NCI-H1694 treated with DMSO at 0.1 percent for 48 hours (cell line): ENCODE measurements at places on chromosomes 6 and 20.

DNA sequence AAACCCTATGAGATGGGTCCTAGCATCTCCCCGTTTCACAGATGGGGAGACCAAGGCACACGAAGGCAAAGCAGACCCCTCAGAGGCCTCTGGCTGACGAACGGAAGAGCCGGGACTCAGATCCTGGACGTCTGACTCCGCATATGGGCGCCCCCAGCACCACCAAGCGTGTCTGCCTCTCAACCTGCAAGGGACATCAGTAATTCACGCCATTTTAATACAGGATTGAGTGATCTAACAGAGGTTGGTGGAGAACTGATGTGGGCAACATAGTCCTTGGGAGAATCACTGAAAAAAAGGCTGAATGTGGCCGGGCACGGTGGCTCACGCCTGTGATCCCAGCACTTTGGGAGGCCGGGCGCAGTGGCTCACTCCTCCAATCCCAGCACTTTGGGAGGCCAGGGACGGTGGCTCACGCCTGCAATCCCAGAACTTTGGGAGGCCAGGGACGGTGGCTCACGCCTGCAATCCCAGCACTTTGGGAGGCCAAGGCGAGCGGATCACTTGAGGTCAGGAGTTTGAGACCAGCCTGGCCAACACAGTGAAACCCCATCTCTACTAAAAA is 206.6 kb downstream of the DLL1 start:
- DNase-seq, result no peak

GRCh38 chr6:156691018-156691417 is 86.2 kb upstream of the ARID1B start:
- DNase-seq, result no peak

- DNase-seq, result no peak
Observed at GRCh38 chr6:148422085-148422484, 79.4 kb downstream of the SASH1 start.

- no peak for DNase-seq
Observed at GRCh38 chr20:15060265-15061060, 723.1 kb upstream of the FLRT3 start.

- no peak for DNase-seq
Observed at GRCh38 chr6:129050086-129050485, 167.1 kb downstream of the LAMA2 start.

DNA sequence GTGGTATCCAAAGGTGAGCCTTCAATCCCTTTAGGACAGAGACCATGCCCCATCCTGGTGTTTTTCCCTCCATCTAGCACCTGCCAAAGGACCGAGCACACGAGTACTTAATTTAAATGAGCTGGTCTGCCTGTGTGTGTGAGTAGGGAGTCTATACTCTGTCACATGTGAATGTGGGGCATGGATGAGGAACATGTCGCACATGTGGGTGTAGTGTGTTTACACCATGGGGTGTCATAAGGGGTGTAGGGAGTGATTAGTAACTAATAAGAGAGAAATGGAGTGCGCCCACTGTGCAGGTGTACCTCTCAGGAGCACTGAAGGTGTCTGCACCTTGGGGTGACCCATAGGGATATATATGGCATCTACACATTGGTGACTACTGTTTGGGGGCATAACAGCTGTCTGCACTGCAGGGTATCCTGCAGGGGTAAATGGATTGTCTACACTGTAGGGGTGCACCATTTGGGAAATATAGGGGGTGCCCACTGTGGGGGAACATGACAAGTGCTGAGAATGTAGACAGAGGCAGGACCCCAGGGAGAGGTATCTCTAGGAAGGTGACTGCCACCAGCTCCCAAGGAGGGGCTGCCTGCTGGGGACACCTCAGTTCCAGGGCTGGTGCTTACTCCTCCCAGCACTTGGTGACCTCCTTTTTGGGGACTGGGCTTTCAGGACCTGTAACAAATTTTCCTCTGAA is 53.5 kb downstream of the EBF4 start:
- no peak for DNase-seq

- no peak for DNase-seq
Observed at GRCh38 chr6:161259302-161259701, 14.6 kb downstream of the AGPAT4 start.

- no peak for DNase-seq
Observed at GRCh38 chr6:53297004-53297403, 51.7 kb downstream of the ELOVL5 start.

GRCh38 chr6:107304421-107305025 is 154.8 kb downstream of the PDSS2 start:
- DNase-seq, result no peak

DNA sequence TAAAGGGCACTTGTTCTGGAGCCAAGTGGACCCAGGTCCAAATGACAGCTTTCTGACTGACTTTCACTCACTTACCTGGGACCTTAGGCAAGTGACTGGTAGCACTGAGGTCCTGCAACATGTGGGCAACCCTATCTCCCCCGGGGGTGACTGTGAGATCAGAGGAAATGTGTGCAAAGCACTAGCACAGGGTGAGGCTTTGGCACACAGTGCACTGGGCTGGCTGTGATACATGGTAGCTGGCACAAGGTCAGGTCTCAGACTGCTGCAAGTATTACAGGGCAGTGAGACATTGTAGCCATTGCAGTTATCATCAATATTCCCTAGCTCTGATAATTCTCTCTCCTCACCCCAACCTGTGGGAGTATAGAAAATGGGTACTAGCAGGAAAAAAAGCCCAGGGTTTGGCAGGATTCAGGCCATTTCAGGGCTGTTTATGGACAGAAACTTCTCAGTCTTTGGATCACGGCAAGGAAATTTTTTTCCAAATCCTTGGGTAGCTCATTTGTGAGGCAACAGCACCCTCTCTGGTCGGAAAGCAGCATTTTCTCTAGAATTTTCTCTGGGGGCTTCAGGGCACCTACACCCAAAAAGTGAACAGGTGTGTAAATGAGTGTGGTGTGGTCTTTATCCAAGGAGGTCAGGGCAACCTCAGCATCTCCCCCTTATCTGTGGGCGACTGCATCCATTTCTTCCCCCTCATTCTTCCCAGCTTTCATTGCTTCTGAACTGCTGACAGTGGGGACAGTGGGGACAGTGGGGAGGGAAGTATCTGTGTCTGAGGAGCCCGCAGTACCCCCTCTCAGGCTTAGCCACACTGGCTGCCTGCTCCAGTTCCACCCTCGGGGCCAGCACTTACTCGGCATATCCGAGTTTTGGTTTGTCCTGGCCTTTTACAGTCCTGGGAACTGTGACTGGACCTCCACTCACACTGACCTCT is 148.7 kb upstream of the PHACTR3 start:
- DNase-seq, result no peak

- DNase-seq, result no peak
Observed at GRCh38 chr6:31122791-31123706, 2.8 kb upstream of the CDSN start.

- DNase-seq, result no peak
Observed at GRCh38 chr6:47844881-47845280, 63.0 kb downstream of the OPN5 start.

GRCh38 chr6:108676555-108676954 is 115.8 kb downstream of the FOXO3 start:
- no peak for DNase-seq

- no peak for DNase-seq
Observed at GRCh38 chr20:2922957-2923356, 49.7 kb downstream of the PTPRA start.

DNA sequence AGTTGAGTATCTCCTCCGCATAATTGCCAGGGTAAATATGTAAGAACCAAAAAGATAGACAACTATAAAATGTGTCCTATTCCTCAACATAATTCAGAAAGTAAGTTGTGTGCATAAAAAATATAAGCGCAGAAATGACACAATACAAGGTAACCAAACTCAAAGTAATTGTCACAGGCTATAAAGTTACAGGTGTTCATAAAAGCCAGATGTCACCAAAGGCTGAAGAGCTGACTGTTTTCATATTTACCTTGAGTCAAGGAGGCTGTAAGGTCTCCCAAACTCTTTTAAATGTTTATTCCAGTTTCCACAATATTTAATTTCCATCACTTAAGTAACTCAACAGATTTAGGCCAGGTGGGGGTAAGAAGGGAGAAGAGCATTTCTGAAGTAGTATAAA is 192.2 kb upstream of the MARCKS start:
- no peak for DNase-seq

GRCh38 chr6:129263176-129263575 is 380.2 kb downstream of the LAMA2 start:
- no peak for DNase-seq

DNA sequence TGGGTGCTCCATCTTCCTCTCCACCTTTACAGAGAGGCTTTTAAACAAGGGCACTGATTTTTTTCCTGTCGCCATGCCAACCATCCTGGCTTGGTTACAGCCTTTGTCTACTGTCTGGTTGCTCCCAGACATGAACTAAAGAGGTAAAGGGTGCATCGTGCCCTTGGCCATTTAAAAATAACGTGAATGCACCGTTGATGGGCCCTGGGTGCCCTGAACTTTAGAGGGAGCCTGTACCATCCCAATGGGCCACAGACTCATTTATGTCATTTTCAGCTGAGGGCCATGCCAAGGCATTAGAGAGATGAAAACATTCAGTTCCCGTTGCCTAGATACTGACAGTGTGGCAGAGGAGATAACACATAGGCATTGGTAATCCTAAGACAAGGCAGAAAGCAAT is 23.3 kb downstream of the TMC2 start:
- DNase-seq, result no peak

- DNase-seq, result no peak
Observed at GRCh38 chr20:47773371-47773786, 11.9 kb downstream of the SULF2 start.

- no peak for DNase-seq
Observed at GRCh38 chr20:11376998-11377397, 540.7 kb upstream of the BTBD3 start.
